ENCODE measurements at places on chromosomes 5 and 9.

DNA sequence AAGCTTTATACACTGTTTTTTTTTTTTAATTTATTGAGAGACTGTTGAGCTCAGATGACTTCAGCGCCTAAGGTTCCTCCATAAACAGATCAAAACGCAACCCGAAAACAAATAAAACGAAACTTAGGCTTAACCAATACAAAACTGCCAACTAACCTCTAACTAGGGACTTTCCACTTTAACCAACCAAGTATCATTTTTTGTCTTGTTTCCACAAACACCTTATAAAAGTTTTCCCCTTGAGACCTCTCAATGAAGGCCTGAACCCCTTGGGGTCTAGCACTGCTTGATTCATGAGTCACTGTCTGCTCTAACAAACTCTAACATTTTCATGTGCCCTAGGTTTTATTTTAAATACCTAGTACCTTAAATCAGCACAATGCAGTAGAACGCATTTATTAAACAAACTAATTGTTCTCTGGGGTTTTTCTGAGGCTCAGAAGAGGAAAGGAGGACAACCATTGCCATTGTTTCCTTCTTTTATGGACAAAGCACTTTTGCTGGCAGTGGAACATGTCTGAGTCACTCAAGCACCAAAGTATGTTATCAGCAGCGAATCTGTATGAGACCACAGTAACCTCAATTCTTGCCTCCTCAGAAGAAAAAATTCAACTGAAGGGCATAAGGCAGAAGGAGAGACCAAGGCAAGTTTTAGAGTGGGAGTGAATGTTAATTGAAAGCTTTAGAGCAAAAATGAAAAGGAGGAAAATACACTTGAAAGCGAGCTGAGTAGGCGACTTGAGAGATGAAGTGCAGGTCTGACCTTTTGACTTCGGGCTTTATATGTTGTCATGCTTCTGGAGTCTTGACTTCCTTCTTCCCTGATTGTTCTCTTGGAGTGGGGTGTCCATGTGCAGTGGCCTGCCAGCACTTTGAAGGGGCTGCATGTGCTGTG lies 97.7 kb upstream of the HCN1 start:
- DNase-seq = no peak

DNA sequence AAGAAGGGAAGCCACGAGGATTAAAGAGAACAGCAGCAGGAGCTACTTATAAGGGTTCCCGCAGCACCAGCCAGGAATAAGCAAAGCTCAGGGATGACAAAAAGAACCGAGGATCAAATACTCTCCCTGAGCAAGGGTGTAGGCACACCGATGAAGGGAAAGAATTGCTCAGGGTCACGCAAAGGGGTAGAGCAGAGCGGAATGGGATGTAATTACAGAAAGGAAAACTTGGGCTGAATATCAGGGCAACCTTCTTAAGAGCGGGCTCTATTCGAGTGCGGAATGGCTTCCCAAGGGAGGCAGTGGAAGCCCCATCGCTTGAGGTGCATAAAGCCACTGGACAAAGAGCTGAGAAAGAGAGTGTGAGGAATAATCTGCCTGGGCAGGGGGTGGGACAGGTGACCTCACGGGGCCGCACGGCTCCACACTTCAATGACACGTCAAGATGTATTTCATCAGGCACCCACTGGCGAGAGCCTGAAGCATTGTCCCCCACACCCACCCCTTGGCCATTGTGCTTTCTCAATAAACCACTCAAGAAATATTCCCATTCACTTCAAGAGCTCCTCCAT lies 162.2 kb downstream of the EBF1 start:
- DNase-seq = no peak

DNA sequence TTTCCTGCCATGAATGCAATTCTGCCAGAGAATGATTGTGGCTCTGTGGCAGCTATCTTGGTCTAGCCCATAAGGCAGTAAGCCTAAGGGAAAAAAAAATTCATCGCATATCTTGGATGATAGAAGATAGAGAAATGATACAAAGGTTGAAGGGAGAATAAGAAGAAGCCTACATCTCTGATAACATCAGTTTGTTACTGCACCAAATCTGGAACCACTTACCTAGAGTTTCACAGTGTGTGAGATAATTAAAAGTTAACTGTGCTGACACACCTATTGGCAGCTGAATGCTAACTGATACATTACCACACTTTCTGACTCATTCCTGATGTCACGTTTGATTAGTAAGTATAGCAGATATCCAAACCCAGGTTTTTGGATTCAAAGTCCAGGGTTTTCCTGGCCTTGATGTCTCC lies 91.6 kb upstream of the TAF11L2 start:
- no peak for DNase-seq

- peak; percentile 63 for DNase-seq
Measured at GRCh38 chr9:38017149-38017884, 51.7 kb downstream of the SHB start.

DNA sequence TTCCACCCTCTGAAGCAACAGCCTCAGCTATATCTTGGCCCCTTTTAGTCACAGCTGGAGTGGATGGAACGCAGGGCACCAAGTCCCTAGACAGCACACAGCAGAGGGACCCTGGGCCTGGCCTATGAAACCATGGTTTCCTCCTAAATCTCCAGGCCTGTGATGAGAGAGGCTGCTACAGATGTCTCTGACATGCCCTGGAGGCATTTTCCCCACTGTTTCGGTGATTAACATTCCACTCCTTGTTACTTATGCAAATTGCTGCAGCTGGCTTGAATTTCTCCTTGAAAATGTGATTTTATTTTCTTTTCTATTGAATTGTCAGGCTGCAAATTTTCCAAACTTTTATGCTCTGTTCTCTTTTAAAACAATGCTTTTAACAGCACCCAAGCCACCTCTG lies 384.8 kb downstream of the PRR16 start:
- DNase-seq = no peak

GRCh38 chr9:36249189-36249588 lies 9.1 kb downstream of the GNE start:
- DNase-seq = no peak

DNA sequence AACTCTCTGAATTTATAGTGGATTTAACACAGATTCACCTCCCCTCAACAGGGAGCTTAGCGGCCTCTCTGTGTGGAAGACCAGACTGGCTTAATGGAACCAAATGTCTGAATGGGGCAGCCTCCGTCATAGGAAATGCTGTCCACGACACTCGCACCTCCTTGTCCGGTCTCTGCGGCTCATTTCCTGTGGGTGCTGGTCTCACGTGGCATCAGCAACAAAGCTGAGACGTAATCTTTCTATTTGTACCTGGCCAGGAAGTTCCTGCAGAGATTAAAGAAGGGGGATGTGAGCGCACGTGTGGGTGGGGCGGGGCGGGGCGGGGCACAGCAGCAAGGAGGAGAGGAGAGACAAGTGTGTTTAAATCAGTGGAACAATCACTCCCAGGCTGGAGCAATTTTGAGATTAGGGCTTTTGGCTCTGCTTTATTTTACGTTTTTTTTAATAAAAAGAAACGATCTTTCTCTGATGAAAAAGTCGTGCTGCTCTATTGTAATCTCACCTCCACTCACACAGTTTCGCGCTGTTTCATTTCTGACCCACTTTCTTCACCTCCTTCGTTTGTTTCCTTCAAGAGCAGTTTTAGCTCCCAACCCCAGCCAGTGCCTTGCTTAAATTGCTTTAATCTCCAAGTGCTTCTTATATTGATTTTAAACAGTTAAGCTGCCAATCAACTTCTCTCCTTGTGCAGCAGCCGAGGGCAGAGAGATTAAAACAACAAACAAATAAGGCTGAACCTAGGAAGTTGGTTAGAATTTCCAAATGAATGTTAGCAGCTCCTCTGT lies 132.2 kb upstream of the ASTN2 start:
- DNase-seq = no peak

GRCh38 chr9:91118704-91119025 lies 243.1 kb downstream of the AUH start:
- DNase-seq = no peak

DNA sequence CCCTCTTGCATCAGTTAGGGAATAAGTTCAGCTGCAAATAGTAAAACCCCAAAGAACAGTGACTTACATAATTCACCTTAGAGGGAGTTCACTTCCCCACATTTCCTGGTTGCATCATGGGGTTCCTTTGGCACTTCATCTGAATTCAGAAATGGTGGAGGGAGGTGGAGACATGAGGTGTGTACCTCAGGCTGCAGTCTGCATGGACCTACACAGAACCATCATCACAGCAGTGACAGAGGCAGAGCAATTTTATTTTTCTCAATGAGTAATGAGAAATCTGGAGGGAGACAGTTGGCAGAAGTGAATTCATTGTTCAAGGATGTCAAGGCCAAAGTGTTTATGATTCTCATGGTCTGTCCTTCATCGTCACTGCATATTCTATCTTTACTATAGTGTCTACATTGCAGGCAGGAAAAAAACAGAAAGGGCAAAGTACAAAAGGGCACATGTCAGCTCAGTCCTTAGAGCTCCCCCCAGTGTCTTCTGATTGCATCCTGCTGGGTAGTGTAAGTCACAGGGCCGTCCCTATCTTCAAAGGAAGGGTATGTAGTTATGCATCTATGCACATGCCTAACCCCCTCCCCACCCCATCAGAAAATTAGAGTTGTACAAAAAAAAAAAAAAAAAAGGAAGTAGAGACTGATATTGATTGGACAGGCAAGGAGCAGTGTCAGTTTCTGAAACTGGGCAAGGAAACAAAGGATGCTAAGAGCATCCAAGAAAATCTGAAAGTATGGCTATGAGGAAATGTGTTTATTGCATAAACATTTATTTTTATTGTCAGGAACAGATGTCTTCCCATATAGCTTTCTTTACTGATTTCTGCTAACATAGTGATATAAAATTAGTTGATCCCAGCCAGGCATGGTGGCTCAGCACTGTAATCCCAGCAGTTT lies 132.7 kb upstream of the APC start:
- DNase-seq = no peak

DNA sequence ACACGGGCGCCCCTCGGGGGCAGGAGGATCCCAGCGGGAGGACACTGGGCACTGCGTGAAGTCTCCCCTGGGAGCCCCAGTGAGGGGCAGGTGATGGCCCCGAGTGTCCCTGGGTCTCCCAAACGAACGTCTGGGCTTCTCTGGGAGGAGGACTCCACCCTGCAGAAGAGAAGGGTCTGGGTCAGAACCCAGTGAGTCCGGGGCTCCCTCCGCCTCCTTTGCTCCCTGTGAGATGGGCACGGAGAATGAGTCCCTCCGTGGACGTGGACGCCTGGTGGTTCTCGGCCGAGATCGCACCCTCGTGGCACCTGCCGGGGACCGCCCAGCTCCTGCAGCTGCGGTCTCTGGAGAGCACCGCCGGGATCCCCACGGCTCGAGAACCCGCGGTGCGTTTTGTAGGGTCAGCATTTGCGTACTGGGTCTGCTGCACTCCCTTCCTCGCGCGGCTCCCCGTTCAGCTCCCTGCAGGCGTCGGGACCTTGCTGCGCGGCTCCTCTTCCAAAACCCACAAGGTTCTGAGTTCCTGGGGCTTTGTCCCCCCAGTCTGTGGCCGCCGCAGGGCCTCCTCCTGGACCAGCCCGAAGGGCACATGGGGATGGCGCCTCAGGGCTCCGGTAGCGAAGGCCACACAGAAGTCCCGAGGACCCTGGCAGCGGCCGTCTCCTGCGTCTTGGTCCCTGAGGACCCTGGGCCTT lies 10.2 kb upstream of the CEP72 start:
- no peak for DNase-seq

DNA sequence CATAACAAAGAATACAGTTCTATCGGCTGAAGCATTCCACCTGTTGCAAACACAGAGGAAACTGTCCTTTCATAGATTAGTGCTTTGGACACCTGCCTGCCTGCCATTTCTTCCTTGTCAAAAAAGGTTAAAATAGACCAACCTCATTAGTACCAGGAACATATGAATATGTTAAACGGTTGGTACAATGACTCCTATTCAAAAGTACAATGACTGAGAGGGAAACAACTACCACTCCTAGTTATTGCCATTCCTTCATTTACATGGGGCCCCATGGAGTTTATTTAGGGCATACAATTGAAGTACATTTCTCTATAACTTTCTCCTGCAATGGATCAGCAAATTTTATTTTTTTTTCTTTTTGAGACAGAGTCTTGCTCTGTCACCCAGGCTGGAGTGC lies 77.4 kb upstream of the PIP5K1B start:
- no peak for DNase-seq

DNA sequence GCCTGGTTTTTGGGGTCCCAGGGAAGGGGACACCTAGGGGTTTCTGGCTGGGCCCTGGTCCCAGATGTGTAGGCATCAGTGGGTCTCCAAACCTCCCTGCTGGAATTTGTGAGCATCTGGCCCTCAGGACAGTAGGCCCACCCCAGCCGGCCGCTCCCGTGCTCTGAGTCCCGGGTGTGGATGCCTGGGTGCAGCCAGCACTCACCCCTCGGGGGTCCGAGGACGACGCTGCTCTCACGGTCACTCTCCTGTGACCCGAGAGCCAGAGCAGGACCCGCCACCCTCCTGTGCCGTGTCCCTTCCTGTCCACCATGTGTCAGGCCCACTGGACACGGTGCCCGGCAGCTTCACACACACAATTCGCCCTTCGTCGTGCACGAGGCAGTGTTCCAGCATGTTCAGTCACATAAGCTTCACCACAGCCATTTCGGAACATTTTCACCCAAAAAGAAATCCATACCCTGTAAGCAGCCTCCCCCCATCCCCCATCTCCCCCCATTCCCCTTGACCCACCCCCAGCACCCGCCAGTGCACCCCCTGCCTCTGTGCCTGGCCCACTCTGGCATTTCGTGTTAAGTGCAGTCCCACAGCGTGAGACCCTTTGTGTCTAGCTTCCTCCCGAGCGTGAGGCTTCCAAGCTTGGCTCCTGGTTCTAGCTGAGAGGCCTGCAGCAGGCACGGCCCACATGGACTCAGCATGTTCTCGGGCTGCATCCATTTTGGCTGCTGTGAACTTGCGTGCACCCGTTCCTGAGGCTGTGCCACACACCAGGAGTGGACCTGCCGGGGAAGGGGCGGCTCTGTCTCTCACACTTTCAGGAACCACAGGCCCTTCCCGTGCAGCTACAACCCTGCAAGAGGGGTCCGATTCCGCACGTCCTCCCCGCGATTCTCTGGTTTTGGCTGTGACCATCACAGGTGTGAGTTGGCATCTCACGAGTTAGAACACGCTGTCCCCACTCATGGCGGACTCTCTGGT lies 40.5 kb downstream of the NKD2 start:
- DNase-seq = no peak

DNA sequence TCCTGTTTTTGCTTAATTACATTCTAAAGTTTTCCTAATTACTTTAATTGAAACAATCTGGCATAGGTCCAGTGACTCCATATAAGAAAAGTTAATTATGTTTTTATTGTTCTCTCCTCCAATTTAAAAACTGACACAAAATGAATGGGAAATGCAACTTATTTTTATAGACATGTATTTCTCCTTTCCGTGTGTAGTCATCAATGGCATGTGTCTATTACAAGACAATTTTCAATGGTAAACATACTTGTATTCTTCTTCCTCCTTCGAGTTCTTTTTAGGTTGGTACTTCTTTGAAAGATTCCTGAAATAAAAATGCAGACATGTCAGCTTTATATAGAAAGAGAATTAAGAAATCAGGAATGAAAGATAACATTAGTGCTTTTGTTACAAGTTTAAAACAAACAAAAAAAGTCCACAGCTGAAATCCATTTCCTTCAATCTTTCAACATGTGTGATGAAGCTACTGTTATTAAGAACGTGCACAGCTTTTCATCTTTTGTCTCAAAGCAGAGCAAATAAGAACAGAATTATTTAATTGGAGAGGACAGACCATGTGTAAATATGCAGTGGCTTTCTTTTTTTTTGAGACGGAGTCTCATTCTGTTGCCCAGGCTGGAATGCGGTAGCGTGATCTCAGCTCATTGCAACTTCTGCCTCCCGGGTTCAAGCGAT lies 63.8 kb downstream of the FNBP1 start:
- DNase-seq = no peak

- DNase-seq = peak; percentile 74
Measured at GRCh38 chr9:1083325-1083913, 33.3 kb downstream of the DMRT2 start.

GRCh38 chr9:426976-427375 lies 212.3 kb downstream of the DOCK8 start:
- DNase-seq = no peak

- no peak for DNase-seq
Measured at GRCh38 chr5:15326471-15326870, 173.5 kb upstream of the FBXL7 start.

Measured in hypothalamus (tissue), 51 donors.